ENCODE measurements at places on chromosomes 3 and 15.

GRCh38 chr3:28575746-28576613, 227.4 kb upstream of the AZI2 start:
- DNase-seq = peak; percentile 30

- DNase-seq = no peak
Observed at GRCh38 chr3:804211-804610, 288.6 kb upstream of the CNTN6 start.

DNA sequence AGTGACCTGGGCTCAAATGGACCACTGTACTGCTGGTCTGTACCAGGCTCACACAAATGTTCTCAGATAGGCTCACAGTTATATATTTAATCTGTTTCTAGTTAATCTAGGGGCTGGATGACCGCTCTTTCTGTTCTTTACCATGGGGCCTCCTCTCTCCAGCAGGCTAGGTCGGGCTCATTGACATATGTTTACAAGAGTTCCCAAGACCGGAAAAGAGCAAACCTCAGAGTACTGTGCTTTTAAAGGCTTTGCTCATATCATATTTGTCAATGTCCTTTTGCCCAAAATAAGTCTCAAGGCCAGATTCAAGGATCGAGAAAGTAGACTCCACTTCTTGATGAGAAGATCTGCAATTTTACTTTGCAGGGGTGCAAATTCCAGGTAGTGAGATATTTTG, 348.0 kb upstream of the EPHA6 start:
- no peak for DNase-seq

GRCh38 chr3:43014956-43015355, 35.8 kb downstream of the GASK1A start:
- DNase-seq = no peak

- no peak for DNase-seq
Observed at GRCh38 chr3:89145995-89146394, 38.6 kb downstream of the EPHA3 start.

GRCh38 chr3:106447723-106448301, 579.0 kb upstream of the CBLB start:
- no peak for DNase-seq

- DNase-seq = no peak
Observed at GRCh38 chr3:69747511-69748258, 8.4 kb downstream of the MITF start.

- DNase-seq = peak; percentile 22
Observed at GRCh38 chr3:120348065-120348990, 826 bp downstream of the LRRC58 start.

DNA sequence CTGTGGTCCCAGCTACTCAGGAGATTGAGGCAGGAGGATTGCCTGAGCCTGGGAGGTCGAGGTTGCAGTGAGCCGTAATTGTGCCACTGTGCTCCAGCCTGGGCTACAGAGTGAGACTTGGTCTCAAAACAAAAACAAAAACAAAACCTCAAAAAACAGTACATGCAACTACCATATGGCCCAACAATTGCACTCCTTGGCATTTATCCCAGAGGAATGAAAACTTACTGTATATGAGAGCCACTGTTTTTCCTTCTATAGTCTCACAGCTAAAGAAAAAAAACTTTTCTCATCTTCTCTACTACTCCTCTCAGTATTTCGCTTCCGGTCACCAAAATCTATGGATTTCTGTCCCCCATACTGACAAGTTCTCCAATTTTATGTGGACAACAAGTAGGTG, 84.3 kb downstream of the FLNB start:
- DNase-seq = no peak

DNA sequence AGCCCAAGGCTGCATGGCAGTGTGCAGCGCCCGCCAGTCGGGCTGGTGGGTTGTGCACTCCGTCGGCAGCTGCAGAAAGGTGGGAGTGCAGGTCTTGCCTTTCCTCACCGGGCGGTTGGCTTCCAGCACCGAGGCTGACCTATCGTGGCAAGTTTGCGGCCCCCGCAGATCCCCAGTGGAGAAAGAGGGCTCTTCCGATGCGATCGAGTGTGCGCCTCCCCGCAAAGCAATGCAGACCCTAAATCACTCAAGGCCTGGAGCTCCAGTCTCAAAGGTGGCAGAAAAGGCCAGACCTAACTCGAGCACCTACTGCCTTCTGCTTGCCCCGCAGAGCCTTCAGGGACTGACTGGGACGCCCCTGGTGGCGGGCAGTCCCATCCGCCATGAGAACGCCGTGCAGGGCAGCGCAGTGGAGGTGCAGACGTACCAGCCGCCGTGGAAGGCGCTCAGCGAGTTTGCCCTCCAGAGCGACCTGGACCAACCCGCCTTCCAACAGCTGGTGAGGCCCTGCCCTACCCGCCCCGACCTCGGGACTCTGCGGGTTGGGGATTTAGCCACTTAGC, 4.3 kb downstream of the ISL2 start:
- DNase-seq = no peak

- no peak for DNase-seq
Observed at GRCh38 chr3:152323834-152324233, 55.1 kb downstream of the MBNL1 start.

GRCh38 chr3:105527535-105527934, 160.8 kb downstream of the ALCAM start:
- DNase-seq = no peak

GRCh38 chr15:91346259-91346658, 246.2 kb downstream of the SV2B start:
- no peak for DNase-seq

DNA sequence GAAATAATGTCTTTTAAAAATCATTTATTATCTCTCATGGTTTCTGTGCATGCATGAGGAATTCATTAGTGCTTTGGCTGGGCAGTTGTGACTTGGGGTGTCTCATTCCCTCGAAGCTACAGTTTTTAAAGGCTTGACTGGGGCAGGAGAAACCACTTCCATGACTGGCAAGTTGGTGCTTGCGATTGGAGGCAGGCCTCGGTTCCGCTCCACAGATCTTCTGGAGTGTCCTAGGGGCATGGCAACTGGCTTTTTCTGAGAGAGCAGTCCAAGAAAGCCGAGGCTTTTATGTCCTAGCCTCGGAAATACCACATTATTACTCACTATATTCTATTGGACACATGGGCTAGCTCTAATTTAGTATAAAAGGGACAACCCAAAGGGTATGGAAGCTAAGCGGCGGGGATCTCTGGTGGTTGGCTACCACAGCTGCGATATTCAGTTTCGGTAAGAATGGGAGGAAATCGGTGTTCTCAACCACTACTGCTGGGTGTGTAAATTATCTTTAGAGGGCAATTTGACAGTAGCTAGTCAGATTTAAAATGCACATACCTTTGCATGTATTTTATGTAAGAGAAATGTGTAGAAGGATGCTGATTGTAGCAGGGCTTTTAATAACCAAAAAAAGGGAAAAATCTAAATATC, 48.8 kb upstream of the TOP2B start:
- DNase-seq = no peak

DNA sequence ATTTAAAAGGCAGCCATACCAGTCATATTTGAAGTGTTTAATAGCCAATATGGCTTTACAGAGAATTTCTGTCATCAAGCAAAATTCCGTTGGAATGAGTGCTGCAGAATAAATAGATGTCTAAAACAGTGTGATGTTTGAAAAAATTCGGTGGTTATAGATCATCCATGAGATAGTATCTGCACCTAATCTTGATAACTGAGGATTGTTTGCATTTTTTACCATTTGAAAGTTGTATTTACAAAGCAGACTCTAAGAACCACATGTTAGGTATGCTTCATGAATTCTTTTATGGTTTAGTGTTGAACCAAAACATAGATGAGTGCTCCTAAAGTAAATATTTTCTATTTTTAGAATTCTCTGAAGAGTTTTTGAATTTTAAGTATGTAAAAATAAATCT, 476.1 kb downstream of the NAALADL2 start:
- no peak for DNase-seq

- no peak for DNase-seq
Observed at GRCh38 chr3:136612512-136612911, 139.7 kb downstream of the STAG1 start.

DNA sequence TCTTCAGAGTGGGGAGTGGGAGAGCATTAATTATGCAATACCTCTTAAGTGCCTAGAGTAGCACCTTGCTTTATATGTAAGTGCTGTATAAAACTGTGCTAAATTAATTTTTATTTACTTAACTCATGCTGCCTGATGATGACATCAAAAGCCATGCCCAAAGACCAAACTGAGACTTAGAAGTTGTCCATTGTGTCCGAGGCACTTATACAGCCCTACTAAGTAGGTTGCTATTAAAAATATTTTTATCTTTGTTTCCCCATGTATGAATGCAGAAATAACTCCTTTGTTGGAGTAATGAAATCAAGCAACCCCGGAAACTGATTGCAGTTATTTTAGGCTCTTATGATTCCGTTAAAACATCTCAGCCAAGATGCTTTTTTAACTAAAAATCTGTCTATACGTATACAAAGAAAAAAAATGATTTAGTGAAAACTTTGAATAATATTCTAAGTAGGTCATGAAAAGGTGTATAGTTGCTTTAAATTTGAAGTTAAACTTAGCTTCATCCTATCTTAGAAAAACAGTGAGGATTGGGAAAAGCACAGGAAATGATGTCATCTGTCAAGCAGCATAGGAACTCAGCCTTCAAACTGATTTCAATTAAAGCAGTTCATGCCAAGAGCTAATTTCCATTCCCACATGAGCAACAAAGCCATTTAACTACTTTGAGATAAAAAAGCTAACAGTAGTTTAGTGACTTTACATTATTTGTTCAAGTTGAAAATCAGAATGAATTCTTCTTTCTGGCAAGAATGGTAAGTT, 43.0 kb downstream of the FBN1 start:
- no peak for DNase-seq

GRCh38 chr3:152039887-152040286, 166.4 kb downstream of the SUCNR1 start:
- DNase-seq = no peak

- DNase-seq = no peak
Observed at GRCh38 chr15:69127306-69127705, 33.1 kb upstream of the GLCE start.

GRCh38 chr3:45915518-45916231, 27.6 kb upstream of the CXCR6 start:
- no peak for DNase-seq
